ENCODE measurements at places on chromosomes 7 and 10.

GRCh38 chr7:81769891-81770727 is at the start of gene HGF:
HGF (minus strand) TSS chr7:81770047; CDS start chr7:81769971, 76 bp downstream.
- peak; percentile 11 for DNase-seq

- no peak for DNase-seq
These were observed 241.3 kb upstream of the AOAH start for GRCh38 chr7:36965625-36966024.

DNA sequence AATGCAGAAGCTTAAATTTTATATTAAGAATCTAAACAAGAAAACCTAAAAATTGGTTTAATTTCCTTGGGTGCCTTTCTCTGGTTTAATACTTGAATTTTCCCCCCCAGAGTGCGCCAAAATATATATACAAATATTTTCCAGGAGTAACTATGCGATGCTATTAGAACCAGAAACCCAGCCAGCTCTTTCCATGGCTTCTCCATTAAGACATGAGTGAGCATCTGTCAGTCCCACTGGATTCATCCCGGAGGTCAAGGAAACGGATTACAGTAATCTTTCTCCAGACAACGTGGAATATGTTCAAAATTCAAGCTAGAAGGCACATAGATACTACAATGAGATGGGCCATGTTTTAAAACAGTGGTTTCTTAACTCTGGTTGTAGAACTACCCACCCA is 148.8 kb downstream of the TAX1BP1 start:
- no peak for DNase-seq

DNA sequence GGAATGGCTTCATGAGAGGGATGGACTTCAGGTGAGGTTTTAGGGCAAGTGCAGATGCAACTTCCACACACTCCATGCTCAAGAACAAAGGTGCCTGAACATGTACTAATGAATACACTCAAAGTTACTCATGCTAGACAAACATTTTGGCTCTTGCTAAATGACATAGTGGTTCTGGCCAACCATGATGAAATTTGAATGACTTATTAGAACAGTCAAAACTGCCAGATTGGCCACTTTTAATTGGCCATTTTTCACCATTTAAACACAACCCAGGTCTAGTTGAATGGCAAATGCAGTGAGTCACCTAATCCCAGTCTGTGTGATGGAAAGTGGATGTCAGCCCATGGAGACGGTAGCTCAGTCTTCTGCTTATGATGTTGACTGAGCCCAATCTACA is 4.9 kb upstream of the PTPRN2 start:
- DNase-seq: no peak

GRCh38 chr10:21675157-21675796 is 141.2 kb downstream of the MLLT10 start:
- peak; percentile 44 for DNase-seq

GRCh38 chr10:95122736-95123135 is 53.4 kb upstream of the CYP2C8 start:
- DNase-seq: no peak

GRCh38 chr7:28837216-28837615 is 120.9 kb downstream of the TRIL start:
- DNase-seq: no peak

DNA sequence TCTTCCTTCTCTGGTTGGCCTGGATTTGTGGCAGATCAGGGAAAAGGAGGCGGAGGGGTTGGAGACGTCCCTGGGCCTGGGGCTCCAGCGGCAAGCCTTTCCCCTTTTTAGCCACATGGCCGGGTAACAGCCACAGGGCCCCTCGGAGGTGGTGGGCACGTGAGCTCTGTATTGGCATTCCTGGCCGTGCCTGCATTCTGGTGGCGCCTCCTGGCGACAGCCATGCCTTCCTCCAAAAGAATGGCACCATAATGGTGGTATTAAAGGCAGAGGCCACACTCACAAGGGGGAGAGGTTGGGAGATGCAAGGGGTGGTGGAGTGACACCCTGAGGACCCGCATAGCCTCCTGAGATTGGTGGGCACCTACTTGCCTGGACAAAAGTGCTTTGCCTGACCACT is 3.0 kb upstream of the AQP1 start:
- DNase-seq: no peak

GRCh38 chr7:131670406-131670805 is 114.0 kb upstream of the PODXL start:
- DNase-seq: no peak

DNA sequence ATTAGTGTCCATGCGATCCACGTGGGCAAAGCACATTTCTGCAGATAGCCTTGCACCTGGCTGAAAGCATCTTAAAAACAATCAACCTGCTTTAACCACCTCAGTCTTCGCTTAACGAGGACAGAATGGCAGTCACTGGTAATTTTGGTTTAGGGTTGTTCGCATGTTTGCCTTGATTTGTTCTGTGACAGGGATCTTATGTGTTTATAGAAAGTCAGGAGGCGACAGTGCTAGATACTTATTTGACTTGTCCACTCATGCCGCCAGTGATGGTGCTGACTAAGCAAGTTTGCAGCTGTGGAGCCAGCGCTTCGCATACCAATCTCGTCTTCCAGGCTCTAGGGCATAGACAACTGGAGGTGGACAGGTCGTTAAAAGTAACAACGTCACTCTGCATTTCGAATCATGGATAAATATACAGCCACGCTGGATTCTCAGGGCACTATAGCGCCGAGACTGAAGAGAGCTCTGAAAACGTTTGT is 1.2 kb upstream of the TMEM243 start:
- no peak for DNase-seq

DNA sequence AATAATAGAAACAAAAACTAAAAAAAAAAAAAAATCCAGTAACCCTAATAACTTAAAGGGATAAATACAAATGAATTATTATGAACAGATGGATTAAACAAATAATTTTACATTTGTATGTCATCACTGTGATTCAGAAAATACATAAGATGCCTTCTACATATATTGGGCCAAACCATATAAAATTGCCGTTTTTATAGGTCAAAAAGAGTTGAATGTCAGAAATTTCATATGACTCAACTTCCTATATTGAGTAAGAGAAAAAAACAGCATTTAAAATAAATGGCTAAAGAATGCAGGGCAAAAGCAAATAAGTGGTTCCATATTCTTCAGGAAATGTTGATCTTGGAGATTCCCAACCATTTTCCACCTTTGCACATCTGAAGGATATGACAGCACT is 9.4 kb downstream of the SLC35B4 start:
- DNase-seq: no peak

DNA sequence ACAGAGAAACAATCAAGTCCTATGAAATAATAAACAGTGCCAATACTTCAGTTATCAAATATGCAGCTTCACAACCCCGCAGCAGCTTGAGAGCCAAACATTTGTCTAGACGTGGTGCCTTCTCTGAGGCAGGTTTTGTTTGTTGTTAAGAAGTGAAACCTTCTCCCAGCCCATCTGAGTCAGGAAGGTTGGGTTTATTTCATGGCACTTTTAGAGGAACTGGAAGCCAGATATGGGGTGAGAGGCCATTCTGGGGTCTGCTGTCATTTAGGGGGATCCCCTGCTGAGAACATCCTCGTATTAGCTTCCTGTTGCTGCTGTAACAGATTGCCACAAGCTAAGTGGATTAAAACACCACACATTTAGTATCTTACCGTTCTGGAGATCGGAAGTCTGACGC is 113.6 kb downstream of the GRK5 start:
- DNase-seq: no peak

GRCh38 chr10:19616966-19617365 is 199.3 kb upstream of the PLXDC2 start:
- DNase-seq: no peak

DNA sequence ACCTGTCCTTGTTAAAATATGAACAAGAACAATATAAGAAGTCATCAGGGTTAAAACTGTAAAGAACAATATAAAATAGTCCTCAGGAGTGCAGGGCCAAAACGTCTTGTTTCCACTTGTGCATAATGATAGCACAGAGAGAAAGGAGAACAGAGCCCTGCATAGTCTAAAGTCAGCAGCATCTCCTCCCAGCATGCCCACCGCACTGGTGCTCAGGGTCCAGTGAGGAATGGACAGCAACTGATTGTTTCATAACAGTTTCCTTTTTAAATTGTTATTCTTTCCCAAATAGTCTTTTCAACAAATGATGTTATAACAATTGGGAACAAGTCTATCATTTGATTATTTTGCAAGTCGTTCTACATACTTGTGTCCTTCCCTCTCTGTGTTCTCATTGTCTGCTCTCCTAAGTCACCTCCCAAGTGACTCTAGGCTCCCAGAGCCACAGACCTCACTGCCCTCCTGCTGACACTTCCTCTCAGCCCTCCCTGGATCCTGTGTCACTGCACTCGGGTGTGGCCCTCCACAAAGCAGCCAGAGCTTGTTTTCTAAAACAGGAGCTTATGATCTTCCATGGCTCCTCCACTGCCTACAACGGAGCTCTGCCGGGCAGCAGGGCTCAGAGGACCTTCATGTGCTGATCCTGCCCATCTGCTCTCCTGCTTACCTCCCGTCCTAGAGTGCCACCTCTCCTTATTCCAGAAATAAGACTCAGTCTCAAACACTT is 27.6 kb downstream of the COBL start:
- DNase-seq: peak; percentile 81

GRCh38 chr7:99078416-99078815 is 65.5 kb downstream of the SMURF1 start:
- DNase-seq: no peak
